COLO829 (cell line): ENCODE measurements at places on chromosomes 6 and 20.
A peak's percentile ranks its signal among the peaks of the same experiment; 100 is the strongest.

DNA sequence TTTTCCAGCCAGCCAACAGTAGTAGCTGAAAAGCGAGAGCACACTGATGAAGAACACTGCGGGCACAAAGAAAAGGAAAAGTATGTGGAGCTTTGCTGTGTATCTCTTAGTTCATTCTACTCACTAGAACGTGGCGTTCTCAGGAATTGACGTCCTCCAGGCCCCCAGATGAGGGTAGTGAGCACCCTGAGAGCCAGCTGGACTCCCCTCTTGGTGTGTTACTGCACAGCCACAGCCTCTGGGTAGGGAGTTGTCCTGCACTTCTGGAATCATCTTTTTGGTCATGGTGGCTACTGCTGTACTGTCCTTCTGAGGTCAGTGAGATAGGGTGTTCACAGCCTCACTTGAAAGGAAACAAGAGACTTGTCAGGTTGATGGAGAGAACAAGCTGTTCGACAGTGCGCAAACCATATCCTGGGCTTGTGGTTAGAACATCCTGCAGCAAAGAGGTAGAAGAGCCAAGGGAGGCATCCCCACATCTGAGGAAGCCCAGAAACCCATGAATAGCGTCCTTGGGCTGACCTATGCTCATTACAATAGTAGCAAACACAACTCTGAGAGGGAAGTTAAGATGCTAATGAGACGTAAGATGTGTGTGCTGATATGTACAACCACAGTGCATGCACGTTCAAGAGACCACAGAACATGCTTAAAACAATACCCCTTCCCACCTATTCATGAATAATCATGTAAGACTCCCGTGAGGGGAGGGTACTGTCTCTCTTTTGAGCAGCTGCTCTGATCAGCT lies 14.6 kb upstream of the HLA-F start:
- DNase-seq, result no peak

DNA sequence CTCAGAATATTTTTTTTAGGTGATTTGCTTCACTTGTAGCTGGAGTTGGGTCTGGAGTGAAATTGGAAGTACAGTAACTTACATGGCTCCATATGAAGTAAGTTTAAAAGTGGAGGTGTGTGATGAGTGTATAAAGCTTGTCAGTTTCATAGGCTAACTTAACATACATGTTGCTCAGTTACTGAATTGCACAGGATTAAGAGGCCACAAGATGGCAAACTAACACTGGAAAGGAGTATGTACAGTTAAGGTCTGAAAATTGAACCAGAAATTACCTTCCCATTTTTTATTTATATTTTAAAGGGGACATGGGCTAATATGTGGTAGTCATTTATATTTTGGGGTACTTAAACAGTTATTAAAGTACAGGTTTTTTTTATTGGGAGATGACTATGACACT lies 45.3 kb upstream of the SMIM8 start:
- DNase-seq, result no peak

DNA sequence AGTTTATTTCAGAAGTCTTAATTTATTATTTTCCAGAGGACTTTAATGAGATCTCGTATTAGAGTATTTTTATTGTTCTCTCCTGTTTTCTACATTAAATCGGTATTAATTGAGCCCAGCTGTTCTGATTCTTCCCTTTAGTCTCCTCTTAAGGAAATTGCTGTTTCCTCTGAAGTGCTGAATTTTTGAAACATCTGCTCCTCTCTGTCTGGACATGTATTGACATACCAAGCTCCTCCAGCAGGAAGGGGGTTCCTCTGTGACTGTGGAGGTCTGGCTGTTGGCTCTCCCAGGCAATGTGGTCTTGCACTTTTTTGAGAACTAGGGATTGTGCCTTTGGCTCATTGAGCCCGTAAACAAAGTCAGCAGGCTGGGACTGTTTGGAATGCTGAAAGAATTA lies 74.9 kb downstream of the MAP3K4 start:
- DNase-seq, result no peak

DNA sequence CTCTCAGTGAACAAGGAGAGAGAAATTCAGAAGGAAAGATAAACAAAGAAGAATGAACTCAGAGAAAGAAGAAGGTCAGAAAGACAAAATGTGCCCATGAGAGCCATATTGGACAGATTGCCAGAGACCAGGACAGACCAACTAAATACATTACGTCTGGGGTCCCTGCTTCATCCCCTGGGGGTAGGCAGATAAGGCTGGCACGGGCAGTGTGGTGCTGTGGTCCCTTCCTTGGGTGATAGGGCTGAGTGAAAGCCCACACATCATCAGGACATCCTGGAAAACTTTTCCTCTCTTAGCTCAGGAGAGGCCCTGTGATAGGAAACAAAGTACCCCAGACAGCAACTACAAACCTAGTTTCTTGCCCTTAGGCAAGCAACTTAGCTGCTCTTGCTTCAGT lies 13.2 kb upstream of the ARMC12 start:
- DNase-seq, result no peak

DNA sequence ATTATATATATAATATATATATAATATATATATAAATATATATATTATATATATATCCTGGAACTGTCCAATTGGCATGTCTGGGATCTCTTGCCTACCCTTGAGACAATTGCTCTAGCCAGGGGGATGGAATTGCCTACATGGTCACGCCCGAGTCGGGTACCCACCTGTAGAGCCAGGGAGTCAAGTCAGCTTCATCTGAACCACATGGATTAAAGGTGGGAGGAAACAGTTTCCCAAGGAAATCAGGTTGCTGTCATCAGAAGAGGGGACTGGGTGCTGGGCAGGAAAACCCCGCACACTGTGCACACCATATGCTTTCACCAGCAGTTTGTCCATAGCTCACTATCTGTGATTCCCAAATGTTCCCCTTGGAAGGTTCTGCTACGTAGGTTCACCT lies 252.5 kb upstream of the NOX3 start:
- DNase-seq, result no peak

DNA sequence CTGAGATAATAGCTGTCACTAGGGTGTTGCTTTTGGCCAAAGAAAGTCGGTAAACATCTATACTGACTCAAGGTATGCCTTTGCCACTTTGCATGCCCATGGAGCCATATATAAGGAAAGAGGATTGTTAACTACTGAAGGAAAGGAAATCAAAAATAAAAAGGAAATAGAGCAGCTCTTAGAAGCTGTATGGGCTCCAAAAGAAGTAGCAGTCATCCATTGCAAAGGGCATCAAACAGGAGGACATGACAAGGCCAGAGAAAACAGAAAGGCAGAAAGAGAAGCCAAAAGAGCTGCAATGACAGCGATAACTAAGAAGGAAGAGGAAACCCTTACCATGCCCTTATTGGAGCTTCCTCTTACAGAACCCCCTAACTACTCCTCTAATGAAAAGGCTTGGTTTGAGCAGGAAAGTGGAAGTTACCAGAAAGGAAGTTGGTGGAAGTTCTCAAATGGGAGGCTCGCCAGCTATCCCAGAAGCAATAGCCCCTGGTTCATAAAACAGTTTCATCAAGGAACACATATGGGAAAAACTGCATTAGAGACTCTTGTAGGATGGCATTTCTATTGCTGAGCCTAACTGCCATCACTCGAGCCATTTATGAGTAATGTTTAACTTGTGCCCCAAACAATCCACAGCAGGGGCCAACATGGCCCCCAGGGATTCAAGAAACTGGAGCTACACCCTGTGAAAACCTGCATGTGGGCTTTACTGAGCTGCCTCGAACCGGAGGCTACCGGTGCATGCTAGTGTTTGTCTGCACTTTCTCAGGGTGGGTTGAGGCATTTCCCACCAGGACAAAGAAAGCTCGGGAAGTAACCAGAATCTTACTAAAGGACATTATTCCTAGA lies 7.0 kb downstream of the IL22RA2 start:
- no peak for DNase-seq

GRCh38 chr6:169801396-169802160 lies 50.2 kb downstream of the ERMARD start:
- DNase-seq, result no peak

GRCh38 chr6:75431379-75431778 lies 62.2 kb downstream of the FILIP1 start:
- DNase-seq, result no peak

DNA sequence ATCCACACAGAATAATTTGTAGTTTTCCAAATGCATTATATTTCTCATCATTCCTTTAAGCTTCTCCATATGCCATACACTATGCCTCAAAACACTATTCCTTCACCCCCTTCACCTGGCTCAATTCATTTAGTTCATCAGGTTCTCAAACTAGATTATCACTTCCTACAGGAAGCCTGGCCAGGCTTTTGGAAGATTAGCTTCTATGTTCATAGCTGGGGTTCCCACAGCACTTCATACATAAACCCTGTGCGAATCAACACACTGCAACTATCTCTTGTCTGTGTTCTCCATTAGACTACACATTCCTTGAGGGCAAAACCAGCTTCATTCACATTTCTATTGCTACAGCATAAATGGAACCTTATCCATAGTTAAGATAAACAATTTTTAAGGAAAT lies 40.5 kb upstream of the PLN start:
- no peak for DNase-seq

DNA sequence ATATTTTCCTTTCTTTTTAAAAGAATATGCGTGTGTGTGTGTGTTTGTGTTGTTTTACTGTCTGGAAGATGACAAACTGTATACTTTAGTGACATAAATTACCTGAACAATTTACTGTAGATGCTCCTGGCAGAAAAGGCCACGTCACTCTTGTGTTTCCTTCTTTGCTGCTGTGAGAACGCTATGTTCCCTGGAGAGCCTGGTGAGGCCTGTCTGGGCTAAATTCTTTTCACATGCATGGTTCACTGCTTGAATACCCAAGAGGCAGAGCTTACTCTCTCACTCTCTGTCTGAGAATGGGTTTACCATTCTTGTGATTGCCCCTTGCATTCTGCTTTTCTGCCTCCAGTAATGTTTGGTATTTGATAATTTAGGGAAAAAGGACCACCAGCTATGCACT lies 64.3 kb downstream of the EDN1 start:
- DNase-seq, result no peak

- no peak for DNase-seq
Observed at GRCh38 chr6:104575536-104575935, 284.2 kb downstream of the HACE1 start.

GRCh38 chr6:122652431-122652830 lies 42.2 kb downstream of the PKIB start:
- DNase-seq, result no peak

DNA sequence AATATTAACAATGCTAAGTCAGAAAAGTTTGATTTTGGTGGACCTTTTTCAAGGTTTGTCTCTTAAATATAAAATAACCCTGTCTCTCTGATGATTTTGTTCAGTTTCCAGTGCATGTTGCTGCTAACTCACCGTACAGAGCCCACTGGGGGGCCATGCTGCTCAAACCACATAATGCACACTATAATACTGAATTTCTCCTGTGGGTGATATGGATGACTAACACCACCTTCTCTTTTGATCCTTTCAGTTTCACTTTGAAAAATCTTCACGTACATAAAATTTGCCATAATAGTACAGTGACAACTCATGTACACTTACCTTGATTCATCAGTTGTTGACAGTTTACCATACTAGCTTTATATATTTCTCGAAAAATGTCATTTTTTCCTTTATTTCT lies 506.6 kb upstream of the MAN1A1 start:
- DNase-seq, result peak; percentile 5

GRCh38 chr6:154766288-154766687 lies 33.1 kb downstream of the SCAF8 start:
- no peak for DNase-seq

GRCh38 chr20:46060301-46060881 lies 29.4 kb downstream of the NCOA5 start:
- DNase-seq, result no peak

- no peak for DNase-seq
Observed at GRCh38 chr6:151585741-151586140, 91.9 kb downstream of the CCDC170 start.
